ENCODE measurements at places on chromosomes 3 and 15. TPM values are rescaled to one million over a fixed set of nuclear protein-coding genes. Genes with fewer than 3 reads are reported as not detected.

WWTR1 gene
- total RNA-seq, result 0.98 TPM

CPNE9 gene
- not detected for total RNA-seq

DALRD3 gene
- 27.9 TPM for total RNA-seq

CHRFAM7A gene
- total RNA-seq, result not detected

MORC1 gene
- total RNA-seq, result not detected

CHRM5 gene
- total RNA-seq, result not detected

MCF2L2 gene
- total RNA-seq, result 3.5 TPM

TIPIN gene
- total RNA-seq, result 58.9 TPM

MRPS11 gene
- 80.1 TPM for total RNA-seq

SENP2 gene
- total RNA-seq, result 41.2 TPM

STOML1 gene
- 13.3 TPM for total RNA-seq

FBXW12 gene
- not detected for total RNA-seq

MASP1 gene
- not detected for total RNA-seq

ARRDC4 gene
- 0.51 TPM for total RNA-seq

BDH1 gene
- 64.6 TPM for total RNA-seq

HIGD1A gene
- 93.2 TPM for total RNA-seq

BFSP2 gene
- not detected for total RNA-seq

GRCh38 chr3:191348098-191348497 is 17.8 kb upstream of the UTS2B start:
- no peaks in the 10 kb centered on the region for H3K36me3 ChIP-seq
- no peak overlapping the region for H3K4me3 ChIP-seq
- DNase-seq, result no peak
- no peak overlapping the region for H3K27ac ChIP-seq

DNA sequence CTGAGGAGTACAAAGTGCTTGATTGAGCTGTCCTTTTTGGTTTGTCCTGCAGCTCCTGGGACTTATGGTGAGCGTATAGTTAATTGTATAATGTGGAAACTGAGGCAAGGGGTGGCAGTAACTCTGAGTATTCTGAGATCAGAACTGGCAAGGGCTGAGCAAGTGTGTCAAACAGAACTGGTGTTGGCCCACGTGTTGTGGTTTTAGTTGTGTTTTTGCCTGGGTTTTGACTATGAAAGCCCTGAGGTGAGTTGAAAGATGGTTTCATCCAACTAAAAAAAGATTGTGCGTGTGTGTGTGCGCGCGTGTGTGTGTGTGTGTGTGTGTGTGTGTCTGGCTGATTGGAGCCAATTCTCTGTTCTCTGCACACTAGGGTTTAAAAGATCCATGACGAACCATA is 154.1 kb downstream of the EDEM1 start:
- no peak overlapping the region for H3K27ac ChIP-seq
- H3K4me1 ChIP-seq, result no peaks in the 10 kb centered on the region
- DNase-seq, result no peak
- no peaks in the 10 kb centered on the region for H3K36me3 ChIP-seq

DNA sequence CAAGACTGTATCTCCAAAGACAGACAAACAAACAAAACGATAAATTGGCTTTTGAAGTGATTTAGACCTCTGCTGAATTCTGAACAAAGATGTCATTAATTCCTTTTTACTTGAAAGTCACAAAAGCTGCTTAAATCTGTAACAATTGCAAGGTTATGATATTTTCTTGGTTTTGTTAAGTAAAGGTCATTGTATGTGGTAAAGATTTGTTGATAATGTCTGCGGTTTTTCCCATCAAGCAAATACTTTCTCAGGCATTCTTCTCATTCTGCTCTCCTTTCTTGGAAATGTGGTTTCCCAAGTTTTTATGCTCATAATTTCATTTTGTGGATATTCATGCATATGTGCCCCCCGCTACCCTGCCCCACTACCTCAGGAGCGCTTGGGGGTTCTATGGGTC is 116.5 kb downstream of the SLMAP start:
- no peaks in the 10 kb centered on the region for H3K27me3 ChIP-seq

DNA sequence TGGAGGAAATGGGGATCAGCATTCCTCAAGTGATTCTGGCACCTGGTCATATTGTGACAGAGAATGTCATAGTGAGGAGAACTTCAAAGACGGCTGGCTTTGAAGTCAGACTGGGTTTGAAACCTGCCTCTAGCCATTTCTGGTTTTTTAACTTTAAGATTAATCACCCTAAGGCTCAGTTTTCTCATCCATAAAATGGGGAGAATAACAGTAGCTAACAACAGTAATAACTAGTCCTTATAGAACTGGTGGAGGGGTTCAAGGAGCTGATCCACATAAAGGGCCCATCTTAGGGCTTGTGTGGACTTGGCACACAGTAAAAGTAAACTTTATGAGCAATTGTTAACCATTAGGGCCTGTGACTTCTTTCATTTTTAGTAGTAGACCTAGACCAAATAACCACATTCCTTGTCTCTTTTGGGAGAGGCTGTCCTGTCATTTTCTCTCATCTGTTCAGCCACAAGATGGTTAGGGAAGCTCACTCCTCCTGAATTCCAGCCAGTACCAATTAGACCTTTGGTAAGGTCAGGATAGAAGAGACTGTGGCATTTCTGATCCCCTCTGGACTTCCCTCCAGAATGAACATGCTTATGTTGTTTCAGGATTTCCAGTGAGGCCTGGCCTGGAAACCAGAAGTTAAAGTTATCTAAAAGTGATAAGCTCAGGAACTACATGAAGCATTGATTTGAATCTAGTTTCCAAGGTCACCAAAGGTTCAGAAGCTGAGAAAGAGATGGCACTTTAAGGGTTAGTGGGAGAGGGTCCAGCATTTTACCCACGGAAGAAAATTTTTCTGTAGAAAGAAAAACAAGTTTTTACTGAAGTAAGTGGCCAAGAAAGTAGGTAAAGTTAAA is 159.3 kb upstream of the DPH6 start:
- H3K27me3 ChIP-seq, result no peaks in the 10 kb centered on the region
- no peak overlapping the region for H3K27ac ChIP-seq
- no peaks in the 10 kb centered on the region for H3K36me3 ChIP-seq

GRCh38 chr3:150372722-150373121 is 35.4 kb upstream of the TSC22D2 start:
- no peak overlapping the region for H3K4me3 ChIP-seq
- peaks cover 5% of the 10 kb centered on the region for H3K4me1 ChIP-seq
- no peaks in the 10 kb centered on the region for H3K36me3 ChIP-seq
- H3K27ac ChIP-seq, result no peak overlapping the region

DNA sequence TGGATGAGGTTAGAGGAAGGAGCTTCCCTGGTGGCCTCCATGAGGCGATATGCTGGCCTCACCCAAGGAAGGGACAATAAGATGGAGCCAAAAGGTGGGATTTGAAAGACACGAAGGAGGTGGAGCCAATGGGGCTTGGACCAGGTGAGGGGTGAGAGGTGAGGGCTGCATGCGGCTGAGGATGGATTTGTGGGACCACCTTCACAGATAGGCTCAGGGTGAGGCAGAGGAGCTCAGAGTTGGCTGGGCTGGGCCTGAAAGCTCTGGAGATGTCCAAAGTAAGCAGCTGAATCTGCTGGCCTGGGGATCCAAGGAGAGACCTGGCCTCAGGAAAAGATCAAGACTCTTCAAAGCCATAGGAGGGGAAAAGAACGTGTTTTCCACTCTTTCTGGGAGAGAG is 49.8 kb downstream of the EXOG start:
- no peak overlapping the region for H3K4me3 ChIP-seq
- no peak overlapping the region for H3K27ac ChIP-seq
- no peaks in the 10 kb centered on the region for H3K36me3 ChIP-seq

DNA sequence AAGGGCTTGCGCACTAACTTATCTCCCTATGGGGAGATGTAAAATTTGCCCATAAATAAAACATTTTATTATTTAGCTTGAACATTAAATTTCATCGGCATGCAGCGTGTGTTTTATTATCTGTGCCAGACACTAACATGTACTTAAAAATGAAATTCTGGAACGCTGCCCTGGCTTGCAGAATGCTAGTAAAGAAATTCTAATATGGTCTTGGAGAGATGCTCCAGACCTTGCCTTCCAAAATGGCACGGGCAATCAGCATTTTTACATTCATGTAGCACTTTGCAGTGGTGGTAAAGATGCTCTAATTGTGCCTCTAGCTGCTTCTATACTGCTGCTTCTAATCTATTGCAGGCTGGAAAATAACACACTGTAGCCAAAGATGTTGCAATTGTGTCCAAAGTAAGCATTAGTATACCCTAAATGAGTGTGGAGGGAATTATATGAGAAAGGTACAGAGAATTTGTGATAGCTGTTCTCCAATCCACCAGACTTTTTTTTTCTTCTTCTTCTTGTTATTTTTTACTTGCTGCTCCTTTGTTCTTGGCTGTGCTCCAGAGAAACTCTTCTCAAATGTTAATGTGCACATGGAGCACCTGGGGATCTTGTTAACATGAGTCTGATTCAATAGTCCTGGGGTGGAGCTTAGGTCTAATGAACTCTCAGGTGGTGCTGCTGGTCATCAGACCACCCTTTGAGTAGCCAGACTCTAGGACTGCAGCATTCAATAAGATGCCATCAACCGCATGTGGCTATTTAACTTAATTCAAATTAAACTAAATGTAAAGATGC is 47.3 kb downstream of the CRABP1 start:
- H3K4me1 ChIP-seq, result no peaks in the 10 kb centered on the region
- DNase-seq, result no peak
- no peak overlapping the region for H3K27ac ChIP-seq
- no peaks in the 10 kb centered on the region for H3K36me3 ChIP-seq

DNA sequence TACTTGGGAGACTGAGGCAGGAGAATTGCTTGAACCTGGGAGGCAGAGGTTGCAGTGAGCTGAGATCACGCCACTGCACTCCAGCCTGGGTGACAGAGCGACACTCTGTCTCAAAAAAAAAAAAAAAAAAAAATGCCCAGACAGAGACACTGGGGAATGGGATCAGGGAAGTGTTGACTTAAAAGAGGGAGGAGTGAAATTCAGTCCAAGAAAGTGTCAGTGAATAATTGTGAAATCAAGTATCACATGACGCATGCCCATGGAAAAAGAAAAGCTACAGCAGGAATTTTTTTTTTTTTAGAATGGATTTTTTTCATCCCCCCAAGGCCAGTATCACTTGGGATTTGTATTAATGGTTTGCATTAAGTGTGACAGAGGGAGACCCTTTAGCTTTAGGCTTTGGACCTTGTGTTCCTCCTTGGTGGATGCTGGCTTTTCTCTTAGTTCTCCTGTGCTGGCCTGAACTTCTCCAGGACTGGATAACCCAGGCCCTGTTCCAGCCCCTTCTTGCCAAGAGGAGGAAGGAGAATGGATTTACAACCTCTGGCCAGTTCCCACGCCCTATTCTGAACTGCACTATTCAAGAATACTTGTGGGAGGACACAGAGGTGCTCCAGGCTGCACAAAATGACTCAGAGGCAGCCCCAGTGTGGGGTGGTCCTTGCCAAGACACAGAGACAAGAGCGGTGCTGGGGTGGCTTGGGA is 36.7 kb upstream of the ZNF774 start:
- DNase-seq, result no peak
- no peak overlapping the region for H3K4me3 ChIP-seq
- H3K27me3 ChIP-seq, result no peaks in the 10 kb centered on the region
- no peak overlapping the region for H3K27ac ChIP-seq
- peaks cover 6% of the 10 kb centered on the region for H3K4me1 ChIP-seq

- H3K36me3 ChIP-seq, result no peaks in the 10 kb centered on the region
- no peak overlapping the region for H3K4me3 ChIP-seq
- H3K4me1 ChIP-seq, result no peaks in the 10 kb centered on the region
- H3K27me3 ChIP-seq, result no peaks in the 10 kb centered on the region
- no peak overlapping the region for H3K27ac ChIP-seq
Observed at GRCh38 chr3:123571264-123571972, 13.4 kb downstream of the HACD2 start.

- peaks cover 12% of the 10 kb centered on the region for H3K4me1 ChIP-seq
- DNase-seq, result no peak
Observed at GRCh38 chr3:196287090-196287439, 461 bp downstream of the PCYT1A start.

GRCh38 chr3:43883729-43884396 is 193.1 kb downstream of the ABHD5 start:
- no peaks in the 10 kb centered on the region for H3K36me3 ChIP-seq
- no peak overlapping the region for H3K27ac ChIP-seq

- H3K4me1 ChIP-seq, result peaks cover 16% of the 10 kb centered on the region
- no peaks in the 10 kb centered on the region for H3K27me3 ChIP-seq
- peak; percentile 50 for DNase-seq
- no peak overlapping the region for H3K4me3 ChIP-seq
- H3K27ac ChIP-seq, result no peak overlapping the region
Observed at GRCh38 chr3:48273594-48274211, 32.8 kb downstream of the ZNF589 start.

GRCh38 chr3:52539010-52539653 is 2.7 kb downstream of the UQCC5 start:
- H3K27me3 ChIP-seq, result no peaks in the 10 kb centered on the region
- no peak for DNase-seq
- H3K4me3 ChIP-seq, result no peak overlapping the region
- H3K36me3 ChIP-seq, result no peaks in the 10 kb centered on the region
- peaks cover 30% of the 10 kb centered on the region for H3K4me1 ChIP-seq

GRCh38 chr15:70378126-70379031 is 280.7 kb upstream of the TLE3 start:
- H3K36me3 ChIP-seq, result no peaks in the 10 kb centered on the region
- H3K4me3 ChIP-seq, result no peak overlapping the region
- H3K4me1 ChIP-seq, result no peaks in the 10 kb centered on the region
- no peak overlapping the region for H3K27ac ChIP-seq

All from CD8-positive, alpha-beta memory T cell (primary cell).